ENCODE measurements at places on chromosomes 7 and 10.

GRCh38 chr7:25565949-25566348, 337.7 kb upstream of the NPVF start:
- no peak for DNase-seq

- DNase-seq: no peak
Measured at GRCh38 chr7:133771788-133772419, 355.2 kb upstream of the LRGUK start.

DNA sequence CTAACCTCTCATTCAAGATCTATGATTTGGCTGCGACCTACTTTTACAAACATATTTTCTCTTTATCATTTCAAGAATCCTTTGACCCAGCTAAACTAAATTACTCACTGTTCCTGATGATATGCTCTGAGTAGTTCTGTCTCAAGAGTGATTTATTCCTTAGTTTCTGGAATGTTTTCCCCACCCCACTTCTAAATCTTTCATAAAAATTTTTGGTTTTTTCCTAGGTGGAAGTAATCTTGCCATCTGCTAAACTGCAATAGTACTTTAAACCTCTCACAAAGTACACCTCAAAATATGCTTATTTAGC, 170.8 kb downstream of the DNAJC1 start:
- DNase-seq: no peak

DNA sequence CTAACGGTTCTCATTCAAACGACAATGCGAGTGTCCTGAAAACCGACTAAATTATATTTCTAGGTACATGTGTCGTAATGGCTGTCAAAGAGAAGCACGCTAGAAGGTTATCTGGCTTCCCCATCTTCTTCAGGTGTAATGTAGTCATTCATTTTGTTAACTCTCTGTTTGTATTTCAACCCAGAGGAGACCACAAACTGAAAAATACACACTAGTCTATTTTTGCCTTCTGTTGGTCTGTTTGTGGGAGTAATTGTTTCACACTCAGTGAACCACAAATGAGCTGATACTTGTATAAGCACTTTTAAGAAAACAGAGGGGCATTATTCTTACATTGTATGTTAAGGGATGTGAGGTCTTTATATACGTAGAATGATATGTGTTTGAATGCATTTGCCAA, 305.9 kb downstream of the GATA3 start:
- no peak for DNase-seq

GRCh38 chr10:21196822-21197395, 299.8 kb upstream of the NEBL start:
- DNase-seq: no peak

Measured in NCI-H1930 (cell line).